ENCODE measurements at places on chromosomes 7 and 10. TPM values are rescaled to one million over a fixed set of nuclear protein-coding genes. Genes with fewer than 3 reads are reported as not detected.

PON1 gene
- polyA plus RNA-seq: not detected

ARMC3 gene
- not detected for polyA plus RNA-seq

GRCh38 chr7:66075590-66076461 is at the start of gene ASL:
Gene ASL (plus strand): TSS chr7:66075819. CDS start chr7:66076082, 263 bp downstream.
- peak; percentile 50 for DNase-seq

GRCh38 chr10:46052791-46053375 is 6.8 kb upstream of the MSMB start:
- no peak for DNase-seq

GRCh38 chr7:131480384-131481315 is 75.8 kb downstream of the PODXL start:
- no peak for DNase-seq

DNA sequence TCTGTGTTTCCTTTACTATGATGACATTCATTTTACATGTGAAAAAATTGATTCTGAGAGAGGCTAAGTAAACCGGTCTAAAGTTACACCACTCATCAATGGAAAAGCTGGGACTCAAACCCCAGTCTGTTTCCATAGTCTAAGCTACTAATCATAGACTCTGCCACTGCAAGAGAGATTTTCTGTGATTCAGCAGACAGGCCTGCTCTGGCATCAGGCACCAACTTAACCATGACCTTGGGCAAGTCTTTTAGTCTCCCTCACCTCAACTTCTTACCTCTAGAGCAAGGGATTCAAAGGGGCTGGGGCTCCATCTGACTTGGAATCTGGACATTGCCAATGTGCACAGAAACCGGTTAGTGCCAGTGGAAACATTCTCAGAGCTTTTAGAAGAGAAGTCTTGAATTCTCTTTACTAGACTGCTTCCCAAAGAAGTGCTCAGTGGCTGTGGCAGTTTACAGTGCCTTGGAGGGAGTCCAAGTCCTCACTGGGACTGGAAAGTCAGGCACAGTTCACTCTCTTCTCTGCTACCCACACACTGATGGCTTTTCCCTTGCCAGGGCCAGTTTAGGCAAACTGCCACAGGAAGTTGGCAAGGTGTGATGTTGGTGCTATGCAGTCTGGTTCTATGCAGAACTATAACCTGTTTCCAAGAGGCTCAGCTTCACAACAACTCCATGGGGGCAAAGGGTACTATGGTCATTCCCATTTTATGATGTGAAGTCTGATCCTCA is 4.5 kb upstream of the BLNK start:
- DNase-seq: no peak

DNA sequence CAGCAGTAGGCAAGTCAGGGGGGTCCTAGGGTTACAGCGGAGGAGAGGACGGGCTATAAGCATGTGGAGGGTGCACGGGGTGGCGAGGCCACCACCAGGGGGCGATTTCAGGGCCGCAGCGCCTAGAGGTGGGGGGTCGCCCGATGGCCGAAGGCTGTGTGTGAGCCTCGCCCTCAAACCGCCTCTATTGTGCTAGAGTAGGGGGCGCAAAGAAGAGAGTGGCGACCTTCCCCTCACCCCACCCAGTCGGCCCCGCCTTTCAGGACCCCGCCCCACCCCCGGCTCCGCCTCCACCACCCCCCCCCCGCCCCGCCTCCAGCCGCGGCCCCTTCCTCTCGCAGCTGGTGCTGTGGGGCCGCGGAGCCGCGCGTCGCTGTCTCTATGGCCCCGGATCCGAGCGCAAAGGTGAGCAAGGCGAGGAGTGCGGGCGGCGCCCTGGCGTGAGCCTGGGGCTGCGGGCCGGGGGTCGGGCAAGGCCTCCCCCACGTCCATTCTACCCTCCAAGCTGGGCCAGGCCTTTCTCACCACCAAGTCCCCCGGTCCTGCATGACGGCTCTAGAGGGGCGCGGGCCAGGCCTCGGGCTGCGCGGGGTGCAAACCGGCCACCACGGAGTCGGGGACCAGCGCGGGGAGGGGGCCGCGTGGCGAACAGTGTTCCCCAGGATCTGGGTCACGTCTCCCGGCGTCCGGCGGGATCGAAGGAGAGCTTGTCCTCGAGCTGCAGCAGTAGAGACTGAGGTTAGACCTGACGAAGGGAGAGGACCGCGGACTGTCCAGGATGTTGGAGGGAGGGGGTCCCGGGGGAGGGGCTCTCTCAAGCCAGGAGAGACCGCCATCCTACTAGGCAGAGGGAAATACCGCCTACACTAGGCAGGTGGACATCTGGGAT is at the start of gene SEMA4G:
SEMA4G (plus strand) TSS at position 318 of the 889 bp plus-strand sequence. CDS start 3,409 bp downstream, outside the sequence.
- DNase-seq: no peak

- no peak for DNase-seq
These were observed 14.0 kb upstream of the CDK14 start for GRCh38 chr7:90582164-90582563.
